ENCODE measurements at places on chromosomes 7 and 10.

DNA sequence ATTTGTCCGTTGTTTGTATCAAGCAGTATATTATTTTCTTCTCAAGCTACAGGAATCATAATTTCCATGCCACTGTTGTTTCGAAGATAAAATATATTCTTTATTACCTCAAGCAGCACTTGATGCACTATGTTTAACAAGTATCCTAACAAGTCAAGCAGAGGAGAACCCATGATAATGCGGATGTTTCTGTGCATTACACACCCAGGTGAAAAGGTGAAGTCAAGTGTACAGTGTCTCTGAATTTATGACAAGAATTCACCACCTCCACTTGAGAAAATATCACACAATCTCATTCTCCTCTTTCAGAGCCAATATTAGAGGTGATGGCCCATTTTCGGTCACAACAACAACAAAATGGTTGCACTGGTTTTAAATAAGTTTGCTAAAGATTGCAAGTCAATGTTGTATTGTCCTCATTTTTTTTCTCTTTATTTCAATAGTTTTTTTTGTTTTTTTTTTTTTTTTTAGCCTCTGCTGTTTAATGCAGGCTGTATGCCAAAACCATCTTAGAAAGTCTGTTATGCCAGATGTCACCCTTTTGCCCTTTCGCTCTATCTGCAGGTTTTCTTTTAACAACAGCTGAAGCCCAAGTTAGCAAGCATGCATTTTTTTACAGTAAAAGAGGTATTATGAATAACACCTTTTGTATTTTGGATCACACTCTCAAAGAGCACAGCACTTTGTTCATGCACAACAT lies 568.7 kb upstream of the LRRN3 start:
- no peak for DNase-seq

GRCh38 chr7:158809596-158809995 lies 19.7 kb downstream of the ESYT2 start:
- DNase-seq = no peak

DNA sequence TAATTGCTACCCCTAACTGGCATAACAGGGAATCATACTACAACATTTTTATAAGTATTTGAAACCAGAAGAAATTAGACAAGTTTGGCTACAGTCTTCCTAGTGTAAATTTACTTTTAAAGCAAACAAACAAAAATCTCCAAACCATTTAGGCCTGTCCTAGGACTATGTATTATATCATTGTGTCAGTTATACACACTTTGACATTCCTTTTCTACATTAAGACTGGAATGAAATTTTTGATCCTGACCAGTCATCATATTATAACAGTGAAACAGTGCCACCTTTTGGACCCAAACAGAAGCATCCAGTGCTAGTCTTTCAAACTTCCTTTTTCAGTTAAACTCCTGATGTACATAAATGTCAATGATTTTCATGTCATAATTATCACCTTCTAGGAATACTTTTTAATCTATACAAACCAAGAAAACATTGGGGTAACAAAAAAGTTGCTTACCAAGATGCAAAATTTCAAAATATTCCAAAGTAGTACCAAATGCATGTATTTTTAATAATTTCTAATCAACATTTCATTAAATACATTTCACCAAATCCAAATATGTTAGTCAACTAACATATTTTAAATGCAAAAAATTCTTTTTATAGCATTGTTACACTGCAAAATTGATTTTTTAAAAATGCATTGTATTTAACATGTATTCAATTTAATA lies 75.7 kb downstream of the IMMP2L start:
- no peak for DNase-seq

- no peak for DNase-seq
These were observed 116.2 kb downstream of the LSMEM1 start for GRCh38 chr7:112596981-112597380.

DNA sequence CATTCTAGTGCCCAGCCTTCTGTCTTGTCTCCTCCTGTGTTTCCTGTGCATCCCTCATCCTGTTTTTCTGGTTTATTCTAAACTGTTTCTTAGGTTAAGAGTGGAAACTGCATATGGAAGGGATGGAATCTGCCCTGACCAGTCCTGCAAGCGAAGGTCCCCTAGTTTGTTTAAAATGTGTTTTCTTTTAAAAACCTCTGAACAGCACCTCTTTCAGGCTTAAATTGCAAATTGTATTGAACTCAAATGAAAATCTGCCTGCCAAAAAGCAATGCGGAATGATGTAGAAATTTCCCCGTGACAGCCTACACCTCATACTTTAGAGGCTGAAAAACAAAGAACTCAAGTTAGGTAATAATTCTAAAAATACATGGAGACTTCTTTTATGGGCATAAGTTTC lies 222.8 kb upstream of the IMMP2L start:
- DNase-seq = no peak

DNA sequence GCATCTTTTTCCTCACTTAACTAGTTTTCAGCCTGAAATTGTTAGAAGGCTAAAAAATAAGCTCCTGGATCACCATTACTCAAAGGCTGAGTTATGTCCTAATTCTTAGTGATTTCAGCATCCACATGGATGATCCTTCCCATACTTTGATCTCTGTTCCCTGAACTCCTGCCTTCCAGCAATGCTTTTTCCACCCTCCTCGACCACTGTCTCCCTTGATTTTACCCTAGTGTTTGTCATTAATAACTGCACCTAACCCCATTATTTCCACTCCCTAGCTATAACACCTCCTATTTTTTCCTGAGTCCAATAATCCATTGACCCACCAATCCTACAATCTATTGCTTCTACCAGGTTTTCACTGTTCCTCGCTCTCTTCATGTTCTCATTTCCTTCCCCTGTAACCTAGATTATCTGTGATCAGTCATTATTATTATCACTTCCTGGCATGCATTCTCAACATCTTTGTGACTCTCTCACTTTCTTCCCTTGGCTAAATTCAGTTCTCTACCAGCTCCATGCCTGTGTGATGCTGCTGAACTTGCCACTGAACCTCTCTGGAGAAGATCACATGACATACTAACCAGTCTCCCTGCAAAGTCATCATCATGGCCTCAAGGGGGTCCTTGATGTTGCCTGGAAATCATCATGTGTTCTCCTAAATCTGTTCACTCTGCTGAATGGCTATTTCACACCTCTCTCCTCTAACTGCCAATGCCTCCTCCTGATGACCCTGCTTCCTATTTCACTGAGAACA lies 6.5 kb upstream of the CALU start:
- DNase-seq = no peak

DNA sequence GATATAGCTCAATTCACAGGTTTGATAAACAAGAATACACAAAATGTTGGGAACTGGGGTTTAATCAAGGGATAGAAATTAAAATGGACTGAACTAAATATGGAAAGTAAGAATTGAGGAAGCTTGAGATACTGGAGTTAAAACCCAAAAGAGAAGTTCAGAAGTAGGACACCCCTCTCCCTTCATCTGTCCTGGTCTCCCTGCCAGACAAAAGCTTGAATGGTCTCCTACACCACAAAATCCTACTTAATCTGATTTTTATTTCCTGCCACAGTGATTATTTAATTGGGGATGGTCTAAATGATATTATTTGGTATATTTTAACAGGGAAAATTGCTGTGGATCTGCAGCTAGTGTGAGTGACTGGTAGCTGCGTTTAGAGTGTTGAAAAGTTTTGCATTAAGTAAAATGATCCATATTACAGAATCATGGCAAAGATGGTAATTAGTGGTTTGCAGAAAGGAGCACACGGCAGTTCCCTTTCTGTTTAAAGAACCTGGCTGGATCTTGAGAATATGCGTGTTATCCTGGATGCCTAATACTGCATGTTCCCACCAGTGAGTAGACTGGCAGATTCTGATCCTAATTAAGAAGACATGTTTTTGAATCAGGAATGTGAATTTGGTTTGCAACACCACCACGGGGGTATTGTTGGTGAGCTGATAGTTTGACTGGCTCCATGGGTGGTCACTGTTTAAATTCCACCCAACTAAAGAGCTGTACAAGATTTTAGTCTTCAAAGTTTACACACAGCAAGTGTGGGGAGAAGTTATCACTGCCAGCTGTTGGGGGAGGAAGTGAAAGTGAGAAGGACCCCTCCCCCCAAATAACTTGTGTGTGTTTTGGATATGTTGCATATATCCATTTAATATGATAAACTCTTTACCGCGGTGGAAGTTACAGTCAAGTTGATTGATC lies 5.5 kb downstream of the RBM20 start:
- no peak for DNase-seq

DNA sequence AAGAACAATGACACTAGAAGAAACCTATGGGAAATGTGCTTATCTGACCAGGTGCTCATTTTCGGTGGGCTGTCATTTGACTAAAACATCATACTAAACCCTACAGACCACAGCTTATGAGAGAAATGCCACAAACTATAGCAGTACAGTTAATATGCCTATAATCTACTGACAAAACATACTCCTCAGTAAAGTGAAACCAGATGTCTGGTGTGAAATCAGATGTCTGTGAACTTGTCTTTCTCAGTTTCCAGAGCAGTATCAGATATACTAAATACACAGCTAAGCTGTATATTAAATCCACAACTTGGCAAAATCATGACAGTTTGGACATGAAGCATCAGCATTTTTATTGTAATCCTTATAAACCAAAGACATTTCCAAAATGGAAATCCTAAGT lies 3.3 kb downstream of the IMMP2L start:
- no peak for DNase-seq

DNA sequence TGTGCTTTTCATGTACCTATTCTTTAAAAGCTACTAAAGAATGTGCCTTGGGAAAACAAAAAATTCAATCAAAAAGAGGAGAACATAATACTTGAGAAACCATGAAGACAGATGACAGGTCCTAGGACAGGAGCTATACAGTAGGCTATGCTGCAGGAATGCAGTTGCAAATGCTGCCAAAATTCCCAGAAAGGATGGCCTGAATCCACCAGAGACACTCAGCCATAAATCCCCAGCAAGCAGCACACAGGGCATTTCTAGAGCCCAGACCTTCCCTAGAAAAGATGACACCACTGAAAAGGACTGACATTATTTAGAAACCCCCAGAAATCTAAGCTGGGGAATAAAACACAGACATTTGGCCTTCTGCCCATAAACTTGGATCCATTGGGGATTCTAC lies 237.3 kb downstream of the C7orf25 start:
- no peak for DNase-seq

DNA sequence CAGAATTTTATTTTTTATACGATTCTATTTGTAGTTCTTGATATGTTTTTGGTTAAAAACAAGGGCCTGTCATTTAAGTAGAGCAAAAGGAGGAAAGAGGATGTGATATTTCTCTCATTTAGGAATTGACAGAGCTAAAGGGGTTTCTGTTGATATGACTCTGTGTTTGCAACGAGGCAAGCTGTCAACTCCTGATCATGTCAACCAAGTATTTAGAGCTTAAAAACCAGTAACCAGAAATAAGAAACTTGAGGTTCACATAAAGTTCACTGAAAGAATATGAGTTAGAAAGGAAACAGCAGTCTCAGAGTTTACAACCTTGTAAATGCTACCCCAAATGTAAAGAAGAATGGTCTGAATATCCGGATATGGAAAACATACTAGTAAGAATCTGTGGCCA lies 434.2 kb downstream of the PARD3 start:
- DNase-seq = no peak

- no peak for DNase-seq
These were observed 67.4 kb downstream of the FOXP2 start for GRCh38 chr7:114481999-114482398.

GRCh38 chr7:155860461-155860839 lies 48.2 kb upstream of the SHH start:
- no peak for DNase-seq

- no peak for DNase-seq
These were observed 1.1 kb downstream of the BAZ1B start for GRCh38 chr7:73520673-73521635.

GRCh38 chr10:71927776-71928592 lies 36.2 kb upstream of the CHST3 start:
- no peak for DNase-seq

DNA sequence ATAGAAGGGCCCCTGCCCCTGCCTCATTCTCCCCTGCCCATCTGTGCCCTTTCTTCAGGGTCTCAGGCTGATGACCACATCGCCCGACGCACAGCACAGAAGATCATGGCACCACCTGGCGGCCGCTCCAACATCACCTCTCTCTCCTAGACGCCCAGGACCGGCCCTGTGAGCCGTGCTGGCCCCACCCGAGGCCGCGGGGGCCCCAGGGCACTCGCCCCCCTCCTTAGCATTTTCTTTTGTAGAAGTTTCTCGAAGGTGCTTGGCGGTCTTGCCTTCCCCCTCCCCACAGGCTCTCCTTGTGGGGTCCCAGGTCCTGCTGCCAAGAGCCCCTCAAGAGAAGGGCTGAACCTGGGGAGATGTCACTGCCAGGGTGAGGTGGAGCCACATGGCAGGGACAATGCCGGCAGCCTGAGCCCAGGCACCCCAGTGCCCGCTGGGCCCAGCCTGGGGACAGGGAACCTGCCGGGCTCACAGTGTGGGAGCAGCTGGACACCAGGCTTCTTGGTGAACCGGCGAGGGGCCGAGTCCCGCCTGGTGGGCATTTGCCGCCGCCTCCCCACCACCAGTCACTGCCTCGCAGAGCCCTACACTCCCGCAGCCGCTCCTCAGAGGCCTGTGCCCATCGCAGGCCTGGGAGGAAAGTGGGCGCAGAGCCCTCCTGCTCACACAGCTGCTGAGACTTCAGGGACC lies 18.2 kb downstream of the DPYSL4 start:
- no peak for DNase-seq

- no peak for DNase-seq
These were observed 172.7 kb downstream of the GNAI1 start for GRCh38 chr7:80307227-80307856.

DNA sequence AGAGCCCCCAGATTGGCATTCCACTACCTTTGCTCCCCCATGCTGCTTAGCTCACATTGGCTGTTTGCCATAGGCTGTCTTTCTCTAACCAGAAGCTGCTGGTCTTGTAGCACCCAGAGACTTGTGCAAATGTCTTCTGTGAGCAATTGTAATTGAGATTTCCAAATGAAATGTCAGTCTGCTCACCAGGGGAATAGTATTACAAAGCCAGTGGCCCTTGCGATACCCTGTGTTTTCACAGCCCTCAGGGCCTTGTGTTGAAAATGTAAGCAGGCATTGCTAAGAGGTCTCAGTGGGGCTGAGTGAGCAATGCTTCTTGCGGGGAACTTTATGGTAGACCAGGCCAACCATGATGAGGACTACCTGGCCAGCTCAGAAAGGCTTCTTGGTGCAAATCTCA lies 746.5 kb downstream of the LRMDA start:
- DNase-seq = no peak

GRCh38 chr10:127203067-127203466 lies 6.7 kb upstream of the INSYN2A start:
- no peak for DNase-seq
